Foreskin keratinocyte (primary cell): ENCODE measurements at places on chromosomes 1 and 21.

DNA sequence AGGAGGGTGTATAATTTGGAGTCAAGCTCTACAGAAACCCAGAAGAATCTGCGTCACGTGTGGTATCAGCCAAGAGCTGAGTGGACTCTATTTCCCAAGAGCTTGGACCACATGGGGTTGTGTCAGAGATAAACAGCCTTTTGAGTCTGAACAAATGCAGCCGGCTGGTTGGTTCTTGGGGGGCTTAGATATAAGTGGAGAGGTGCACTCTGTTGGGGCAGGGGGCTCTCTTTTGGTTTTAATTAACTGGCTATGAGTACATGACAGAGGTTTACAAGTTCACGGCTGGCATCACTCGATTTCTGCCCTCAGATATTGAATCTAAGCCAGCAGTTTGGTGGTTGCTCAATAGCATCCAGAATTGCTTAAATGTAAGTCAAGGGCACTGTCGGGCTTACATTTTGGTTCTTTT lies 501 bp upstream of the MRAP start:
- no peak for DNase-seq

DNA sequence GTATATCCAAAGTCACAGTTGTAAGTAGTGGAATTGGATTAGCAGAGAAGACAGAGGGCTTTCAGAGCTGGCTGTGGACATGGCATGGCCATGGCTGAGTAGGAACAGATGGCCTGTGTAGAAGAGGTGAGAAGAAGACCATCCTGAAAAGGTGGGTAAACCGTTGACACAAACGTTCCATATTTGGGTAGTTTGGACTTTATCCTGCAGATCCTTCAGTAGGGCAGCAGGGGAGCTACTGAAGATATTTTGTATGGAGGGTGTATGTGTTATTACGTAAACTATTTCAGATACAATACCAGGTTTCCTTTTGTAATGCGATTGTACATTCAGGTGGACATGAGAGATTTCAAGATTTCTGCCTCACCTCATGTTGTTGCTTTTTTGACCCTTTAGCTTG lies 1.6 kb downstream of the UTP11 start:
- no peak for DNase-seq

- no peak for DNase-seq
These were observed 1.1 kb upstream of the ST6GALNAC3 start for GRCh38 chr1:76073481-76073880.

- DNase-seq, result no peak
These were observed 204.7 kb downstream of the ST6GALNAC3 start for GRCh38 chr1:76279101-76279748.

DNA sequence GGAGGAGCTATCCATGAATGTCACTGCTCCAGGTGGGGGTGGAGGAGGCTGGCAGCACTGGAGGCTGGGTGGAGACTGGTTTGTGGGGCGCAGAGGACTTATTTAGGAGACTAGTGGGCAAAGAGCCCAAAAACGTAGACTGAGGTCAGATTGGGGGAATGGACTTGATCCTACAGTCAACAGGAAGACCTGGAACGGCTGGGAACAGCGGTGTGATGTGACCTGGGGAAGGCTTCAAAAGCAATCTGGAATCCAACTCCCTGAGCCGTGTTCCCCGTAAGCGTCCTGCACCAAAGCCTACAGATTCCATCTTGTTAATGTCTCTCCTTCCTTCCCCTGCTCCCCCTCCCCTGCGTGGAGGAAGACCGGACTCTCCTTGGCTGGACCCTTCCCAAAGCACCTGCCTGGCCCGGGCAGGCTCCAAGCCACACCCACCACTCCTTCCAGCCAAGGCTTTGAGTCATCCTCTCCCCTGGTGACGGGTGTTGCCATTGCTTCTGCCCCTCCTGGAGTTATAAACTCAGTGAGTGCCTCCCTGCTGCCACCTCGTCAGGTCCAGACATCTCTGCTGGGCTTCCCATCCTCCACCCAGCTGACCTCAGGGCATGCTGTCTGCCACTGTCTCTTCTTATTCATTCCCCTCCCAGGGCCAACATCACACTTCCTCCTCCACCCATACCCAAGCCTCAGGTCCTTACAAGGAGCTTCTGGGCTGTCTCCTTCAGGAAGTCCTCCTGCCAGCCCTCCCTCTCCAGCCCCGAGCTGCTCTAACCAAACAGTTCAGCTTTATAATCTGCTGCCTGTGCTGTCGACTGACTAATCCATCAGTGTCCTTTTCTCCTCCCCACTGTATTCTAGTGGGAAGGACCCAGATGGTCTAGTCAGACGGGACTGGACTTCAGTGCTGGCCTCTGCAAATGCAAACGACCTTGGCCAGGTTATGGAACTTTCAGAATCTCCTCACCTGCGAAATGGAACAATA lies 1.6 kb upstream of the CLSTN1 start:
- peak; percentile 99 for DNase-seq

- no peak for DNase-seq
These were observed 3.7 kb upstream of the IBA57 start for GRCh38 chr1:228161866-228162265.

DNA sequence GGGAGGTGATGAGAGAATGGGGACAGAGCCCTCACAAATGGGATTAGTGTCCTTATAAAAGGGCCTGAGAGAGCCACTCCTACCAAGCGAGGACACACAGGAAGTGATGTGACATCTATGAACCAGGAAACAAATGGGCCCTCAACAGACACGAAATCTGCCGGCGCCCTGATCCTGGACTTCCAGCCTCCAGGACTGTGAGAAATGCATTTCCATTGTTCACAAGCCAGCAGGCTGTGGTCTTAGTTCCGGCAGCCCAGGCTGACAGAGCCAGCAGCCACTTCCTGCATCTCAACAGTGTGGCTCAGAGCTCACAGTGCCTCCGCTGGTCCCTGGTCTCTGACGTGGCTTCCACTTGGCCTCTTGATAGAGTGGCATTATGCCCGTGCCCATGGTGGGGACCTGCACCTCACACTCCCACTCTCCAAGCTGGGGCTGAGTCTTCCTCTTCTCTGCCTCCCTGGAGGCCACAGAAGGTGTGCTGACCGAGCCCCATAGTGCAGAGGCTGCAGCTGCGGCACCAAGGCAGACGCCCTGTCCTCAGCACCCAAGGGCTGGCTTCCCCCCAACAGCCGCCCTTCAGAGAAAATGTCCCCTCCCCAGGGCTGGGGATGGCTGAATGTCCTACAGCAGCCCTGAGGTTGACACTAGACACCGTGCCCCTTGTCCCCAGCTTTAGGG lies 44.9 kb downstream of the ACOT7 start:
- DNase-seq, result no peak

DNA sequence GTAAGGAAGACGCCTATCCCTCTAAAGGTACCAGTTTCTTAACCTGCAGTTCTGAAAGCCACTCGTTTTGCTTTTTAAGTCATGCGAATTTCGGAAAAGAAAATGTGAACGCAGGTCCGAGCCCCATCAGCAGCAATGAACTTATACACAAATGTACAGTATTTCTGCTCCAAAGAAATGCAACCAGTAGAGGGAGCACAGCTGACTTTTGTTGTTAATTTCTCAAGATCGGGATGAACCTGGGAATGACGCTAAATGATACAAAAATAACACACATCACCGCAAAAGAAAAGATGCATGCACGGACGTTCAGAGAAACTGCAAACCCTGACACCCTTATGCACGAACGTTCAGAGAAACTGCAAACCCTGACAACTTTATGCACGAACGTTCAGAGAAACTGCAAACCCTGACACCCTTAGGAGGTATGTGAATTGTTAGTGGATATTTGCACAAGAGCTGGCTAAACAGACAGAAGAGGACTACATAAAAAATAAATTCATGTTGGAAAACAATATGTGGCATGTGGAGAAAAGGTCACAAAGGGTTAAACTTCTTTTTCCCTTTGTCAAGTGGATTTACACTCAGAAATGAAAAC lies 3.5 kb upstream of the TIAM1 start:
- DNase-seq, result no peak

DNA sequence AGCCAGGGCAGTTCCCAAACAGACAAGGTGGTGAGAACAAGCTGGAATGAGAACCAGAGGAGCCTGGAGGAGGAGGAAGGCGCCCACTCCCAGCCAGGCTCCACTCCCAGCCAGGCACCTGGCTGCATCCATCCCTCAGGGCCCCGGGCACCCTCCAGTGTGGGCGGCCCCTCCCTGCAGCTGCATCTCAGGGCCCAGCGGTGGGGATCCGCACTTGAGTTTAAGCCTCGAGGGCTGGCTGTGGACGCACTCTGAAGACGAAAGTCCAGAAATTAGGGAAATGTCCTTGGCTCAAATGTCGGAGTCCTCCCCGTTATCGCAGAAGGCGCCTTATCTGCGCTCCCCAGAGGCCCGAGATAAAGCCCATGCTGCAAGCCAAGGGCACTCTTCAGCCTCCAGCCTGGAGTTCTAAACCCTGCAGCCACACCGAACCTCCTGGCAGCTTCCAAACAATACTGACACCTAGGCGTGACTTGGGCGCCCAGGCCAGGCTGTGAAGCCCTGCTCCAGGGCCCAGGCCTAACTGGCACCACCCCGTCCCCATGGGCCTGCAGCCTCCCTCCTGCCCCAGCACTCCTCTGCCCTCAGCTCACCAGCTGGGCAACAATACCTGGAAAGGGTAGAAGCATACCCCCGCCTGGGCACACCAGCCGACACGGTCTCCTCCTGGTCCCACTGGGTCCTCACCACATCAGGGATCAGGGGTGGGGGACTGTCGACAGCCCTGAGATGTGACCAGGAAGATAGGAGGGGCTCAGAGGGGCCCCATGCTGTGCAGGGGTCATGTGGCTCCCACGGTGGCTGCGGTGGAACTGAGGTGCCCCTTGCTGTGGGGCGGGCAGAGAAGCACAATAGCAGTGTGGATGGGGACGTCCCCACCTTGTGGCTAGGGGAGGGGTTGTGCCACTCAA lies 184.8 kb upstream of the VAMP3 start:
- DNase-seq, result no peak

DNA sequence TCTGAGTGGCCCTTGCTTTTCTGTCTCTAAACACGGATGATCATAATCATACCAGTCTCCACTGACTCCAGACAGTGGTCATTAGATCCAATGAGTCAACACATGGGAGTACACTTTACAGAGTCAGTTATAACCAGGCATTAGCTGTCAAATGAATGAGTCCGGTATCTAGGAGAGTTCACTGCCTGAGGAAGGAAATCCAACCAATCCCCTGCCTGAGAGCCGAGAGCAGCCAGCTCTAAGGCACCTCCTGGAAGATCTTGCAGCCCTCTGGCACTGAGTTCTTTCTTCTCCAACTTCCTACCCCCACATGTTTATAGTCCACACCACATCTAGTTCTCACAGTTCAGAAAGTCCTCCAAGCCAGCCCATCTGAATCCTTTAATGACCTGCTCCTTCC lies 29.4 kb upstream of the RBM15 start:
- DNase-seq, result peak; percentile 64

DNA sequence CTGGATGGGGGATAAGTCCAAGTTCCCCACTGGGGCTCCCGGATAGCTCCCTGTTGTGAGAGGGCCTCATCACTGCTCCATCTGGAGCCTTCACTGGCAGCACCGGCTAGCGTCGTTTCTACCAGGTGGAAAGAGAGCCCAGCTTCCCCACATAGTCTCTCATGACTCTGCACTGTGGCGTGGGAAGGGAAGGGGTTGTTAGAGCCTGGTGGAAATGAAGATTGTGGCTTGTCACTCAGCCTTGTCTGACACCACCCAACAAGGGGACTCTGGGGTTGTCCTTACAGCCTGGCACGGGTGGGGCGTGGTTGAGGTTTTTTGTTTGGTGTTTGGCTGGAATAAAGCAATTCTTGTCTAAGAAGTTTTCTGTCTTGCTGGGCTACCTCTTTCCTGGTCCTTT lies 94.6 kb downstream of the ADARB1 start:
- no peak for DNase-seq
